ENCODE measurements at places on chromosomes 6 and 20. TPM values are rescaled to one million over a fixed set of nuclear protein-coding genes. Genes with fewer than 3 reads are reported as not detected.

DNA sequence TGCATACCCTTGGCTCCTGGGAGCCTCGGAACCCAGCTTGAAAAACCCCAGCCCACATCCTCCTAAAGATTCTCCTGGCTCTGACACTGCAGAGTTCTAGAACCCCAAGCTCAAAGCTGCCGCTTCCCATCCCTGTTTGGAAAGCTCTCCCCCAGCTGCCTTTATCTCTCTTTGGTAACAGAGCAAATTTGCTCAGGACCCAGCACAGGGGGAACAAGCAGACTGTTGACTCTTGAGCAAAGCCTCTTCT is 38.9 kb downstream of the HNF4A start:
- no peak overlapping the region for H3K4me3 ChIP-seq
- H3K36me3 ChIP-seq = no peaks in the 10 kb centered on the region
- no peak for DNase-seq
- H3K27ac ChIP-seq = peak overlapping the region; percentile 77

Gene EDN3
- 2.3 TPM for total RNA-seq

Gene ACOT13
- total RNA-seq = 22.0 TPM

Gene MEP1A
- 3.6 TPM for total RNA-seq

Gene SYNGAP1
- 74.1 TPM for total RNA-seq

DNA sequence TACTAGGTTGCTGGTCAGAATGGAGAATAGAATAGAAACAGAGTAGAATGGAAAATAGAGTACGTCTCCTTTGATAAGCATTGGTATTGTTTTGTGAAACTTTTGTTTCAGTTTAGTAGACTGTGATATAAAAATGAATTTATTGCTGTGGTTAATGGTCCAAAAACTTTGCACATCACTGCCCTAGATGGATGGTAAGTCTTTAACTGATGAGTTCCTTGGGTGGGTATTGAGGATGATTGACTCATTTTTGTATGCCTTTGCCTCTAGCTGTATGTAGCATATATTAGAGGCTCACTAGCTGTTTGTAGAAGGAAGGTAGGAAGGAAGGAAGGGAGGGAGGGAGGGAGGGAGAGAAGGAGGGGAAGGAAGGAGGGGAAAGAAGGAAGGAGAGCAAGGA is 48.3 kb downstream of the ZDHHC14 start:
- peak overlapping the region; percentile 61 for H3K27ac ChIP-seq
- H3K36me3 ChIP-seq = no peaks in the 10 kb centered on the region
- no peak for DNase-seq
- H3K4me3 ChIP-seq = peak overlapping the region; percentile 54
- H3K4me1 ChIP-seq = peaks cover 44% of the 10 kb centered on the region
- H3K27me3 ChIP-seq = peaks cover 3% of the 10 kb centered on the region

GRCh38 chr20:58097943-58098342 is 130.5 kb downstream of the ANKRD60 start:
- peaks cover 6% of the 10 kb centered on the region for H3K27me3 ChIP-seq
- no peaks in the 10 kb centered on the region for H3K36me3 ChIP-seq

DNA sequence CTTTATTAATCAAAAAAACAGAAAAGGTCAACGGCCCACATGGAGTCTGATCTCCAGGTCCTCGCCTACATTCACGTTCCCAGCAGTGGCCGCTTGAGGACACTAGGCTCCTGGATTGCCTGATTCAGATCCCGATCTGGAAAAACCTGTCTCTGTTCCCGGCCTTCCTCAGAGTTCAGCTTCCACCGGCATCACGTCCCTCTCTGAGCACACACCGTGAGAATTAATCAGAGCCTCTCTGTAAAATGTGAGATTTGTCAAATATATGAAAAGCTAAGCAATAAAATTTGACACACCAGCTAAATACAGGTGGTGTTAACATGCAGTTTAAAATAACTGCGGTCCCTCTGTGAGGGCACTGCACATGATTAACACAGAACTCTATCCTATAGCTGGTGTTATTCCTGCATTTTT is 122.8 kb upstream of the COL21A1 start:
- peaks cover 47% of the 10 kb centered on the region for H3K4me1 ChIP-seq
- no peaks in the 10 kb centered on the region for H3K27me3 ChIP-seq

DNA sequence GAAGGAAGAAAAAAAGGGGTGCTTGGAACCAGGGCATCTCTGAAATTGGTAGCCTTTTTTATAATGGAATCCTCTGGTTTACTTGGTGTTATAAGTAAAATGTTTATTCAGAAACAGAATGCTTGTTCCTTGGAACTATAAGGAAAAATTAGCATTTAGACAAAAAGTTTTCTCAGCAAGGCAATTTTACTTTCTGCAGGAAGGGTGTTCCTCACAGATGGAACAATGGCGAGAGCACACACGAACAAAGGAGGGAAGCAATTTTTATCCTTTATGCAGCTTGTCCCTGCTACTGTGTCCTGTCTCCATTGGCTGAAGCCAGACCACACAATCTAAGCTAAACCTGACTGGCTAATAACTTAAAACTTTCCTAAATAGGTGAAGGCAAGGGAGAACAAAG is 22.7 kb upstream of the FANCE start:
- H3K27ac ChIP-seq = no peak overlapping the region
- no peaks in the 10 kb centered on the region for H3K27me3 ChIP-seq
- H3K36me3 ChIP-seq = peaks cover 7% of the 10 kb centered on the region

Gene SLCO4A1
- 5.3 TPM for total RNA-seq

DNA sequence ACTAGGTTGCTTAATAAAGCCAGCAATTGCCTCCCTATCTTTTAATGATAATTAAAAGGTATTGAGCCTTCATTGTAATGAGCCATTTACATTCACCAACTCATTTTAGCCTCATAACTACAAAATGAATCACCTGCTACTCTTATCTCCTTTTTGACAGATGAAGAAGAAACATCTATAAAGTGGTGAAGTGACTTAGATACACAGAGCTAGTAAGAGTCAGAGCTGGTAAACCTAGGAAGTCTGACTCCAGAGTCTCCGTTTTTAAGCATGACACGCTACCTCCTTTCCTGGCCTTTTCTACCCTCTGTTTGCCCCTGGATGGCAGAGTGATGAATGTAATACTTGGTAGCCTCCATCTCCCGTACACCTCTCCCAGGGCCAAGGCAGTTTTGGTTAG is 93.5 kb downstream of the SPTLC3 start:
- peaks cover 17% of the 10 kb centered on the region for H3K4me1 ChIP-seq
- H3K27me3 ChIP-seq = no peaks in the 10 kb centered on the region
- H3K36me3 ChIP-seq = peaks cover 6% of the 10 kb centered on the region

GRCh38 chr6:133985970-133986369 is 32.9 kb downstream of the TBPL1 start:
- H3K27me3 ChIP-seq = no peaks in the 10 kb centered on the region
- peaks cover 3% of the 10 kb centered on the region for H3K4me1 ChIP-seq
- no peak overlapping the region for H3K27ac ChIP-seq
- peaks cover 8% of the 10 kb centered on the region for H3K36me3 ChIP-seq
- no peak for DNase-seq

DNA sequence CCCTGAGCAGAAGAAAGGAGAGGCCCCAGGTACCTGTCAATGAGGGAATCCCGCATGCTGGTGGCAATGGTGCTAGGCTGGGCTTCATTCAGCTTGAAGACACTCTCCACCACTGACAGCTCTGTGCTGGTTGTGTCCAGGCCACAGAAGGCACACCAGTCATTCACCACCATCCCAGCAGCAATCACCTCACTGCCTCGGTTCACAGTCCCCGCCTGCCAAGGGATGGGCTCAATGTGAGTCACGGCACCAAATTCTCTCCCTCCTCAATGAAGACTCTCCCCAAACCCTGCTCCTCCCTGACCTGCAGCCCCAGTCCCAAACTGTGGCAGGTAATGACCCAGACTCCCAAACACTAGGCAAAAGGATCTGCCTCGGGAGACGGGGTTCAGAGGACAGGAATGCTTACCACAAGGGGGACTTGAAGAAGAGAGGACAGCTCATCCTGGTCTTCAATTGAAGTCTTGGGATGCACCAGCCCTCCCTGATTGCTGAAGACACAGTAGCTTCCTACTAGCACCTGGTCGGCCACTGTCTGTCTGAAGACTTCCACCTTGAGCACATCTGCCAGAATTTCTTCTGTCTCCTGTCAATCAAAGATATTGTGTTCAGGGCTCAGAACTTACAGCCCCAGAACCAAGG is 1.7 kb upstream of the MMP24OS start:
- peak overlapping the region; percentile 97 for H3K27ac ChIP-seq
- H3K4me3 ChIP-seq = peak overlapping the region; percentile 78
- H3K4me1 ChIP-seq = peaks cover 5% of the 10 kb centered on the region

Gene CST7
- not detected for total RNA-seq

Gene JAG1
- 58.4 TPM for total RNA-seq

DNA sequence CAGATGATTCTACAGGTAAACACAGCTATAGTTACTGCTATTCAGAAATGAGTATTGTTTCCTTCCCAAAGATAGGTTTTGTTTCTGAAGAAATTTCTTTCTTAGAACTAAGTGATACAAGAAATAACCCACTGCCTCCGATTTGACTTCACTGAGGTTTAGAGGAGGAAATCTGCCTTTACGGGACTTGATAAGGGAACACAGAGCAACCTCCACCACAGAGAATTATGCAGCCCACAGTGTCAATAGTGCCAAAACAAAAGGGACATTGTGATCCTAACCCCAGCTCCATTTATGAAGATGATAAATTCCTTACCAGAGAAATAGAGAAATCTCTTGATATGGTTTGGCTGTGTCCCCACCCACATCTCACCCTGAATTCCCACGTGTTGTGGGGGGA is 164.6 kb downstream of the ZNF217 start:
- DNase-seq = no peak
- H3K4me1 ChIP-seq = no peaks in the 10 kb centered on the region
- H3K4me3 ChIP-seq = no peak overlapping the region

Gene ARMC12
- total RNA-seq = 1.8 TPM

DNA sequence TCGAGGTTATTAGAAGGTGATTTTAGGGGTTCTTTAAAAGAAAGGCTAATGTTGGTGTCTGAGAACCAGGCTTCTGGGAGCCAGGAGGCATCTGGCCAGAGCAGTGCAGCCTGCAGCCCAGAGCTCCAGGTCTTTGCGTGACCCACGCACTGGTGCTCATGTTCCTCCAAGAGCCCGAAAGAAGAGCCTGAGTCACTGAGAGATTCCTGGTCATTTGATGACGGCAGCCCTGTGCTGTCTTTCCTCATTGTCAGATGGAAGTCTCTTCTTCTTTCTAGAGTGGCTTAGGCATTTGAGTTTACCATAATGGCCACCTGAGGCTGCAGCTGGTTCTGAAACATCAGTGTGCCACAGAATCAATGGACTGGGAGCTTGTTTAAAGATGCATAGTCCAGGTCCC is 46.4 kb downstream of the CD109 start:
- H3K27me3 ChIP-seq = peaks cover 6% of the 10 kb centered on the region
- H3K4me1 ChIP-seq = no peaks in the 10 kb centered on the region
- no peak overlapping the region for H3K27ac ChIP-seq
- DNase-seq = no peak
- no peak overlapping the region for H3K4me3 ChIP-seq

Gene C6orf52
- 3.7 TPM for total RNA-seq

Gene SMLR1
- total RNA-seq = 0.53 TPM

DNA sequence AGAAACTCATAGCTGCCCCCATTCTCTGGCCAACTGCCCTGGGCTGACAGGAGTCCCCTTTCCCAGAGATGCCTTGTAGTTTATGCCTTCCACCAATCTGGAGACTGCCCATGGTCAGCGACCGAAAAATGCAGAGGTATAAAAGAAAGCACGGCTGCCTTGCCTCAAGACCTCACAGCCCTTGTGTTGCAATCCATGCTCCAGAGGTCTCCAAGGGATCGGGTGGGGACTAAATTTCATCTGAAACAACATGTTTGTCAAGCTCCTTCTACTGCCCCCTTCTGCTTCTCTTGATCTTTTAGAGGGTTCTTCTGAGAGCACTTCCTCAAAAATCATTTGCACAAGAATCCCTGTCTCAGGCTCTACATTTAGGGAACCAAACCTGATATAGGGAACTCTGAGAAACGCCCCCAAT is 128.8 kb downstream of the PLCB1 start:
- no peaks in the 10 kb centered on the region for H3K36me3 ChIP-seq
- no peak overlapping the region for H3K4me3 ChIP-seq
- DNase-seq = no peak

DNA sequence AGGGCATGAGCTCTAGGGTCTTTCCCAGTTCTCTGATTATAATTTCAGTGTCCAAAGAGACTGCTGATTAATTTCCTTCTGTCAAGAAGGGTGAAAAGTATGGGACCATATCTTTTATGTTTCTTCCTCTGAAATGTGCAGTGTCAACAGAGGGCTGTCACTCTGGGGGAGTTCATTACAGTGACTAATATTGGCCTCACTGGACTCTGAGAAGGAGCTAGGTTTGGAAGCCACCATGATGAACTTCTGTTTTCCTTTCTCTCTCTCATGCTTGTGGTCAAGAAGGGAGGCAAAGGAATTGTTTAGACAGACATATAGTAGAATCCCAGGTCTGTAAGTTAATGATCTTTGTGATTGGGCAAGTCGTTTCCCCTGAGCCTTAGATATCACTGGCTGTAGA is 41.8 kb upstream of the BMP6 start:
- no peak overlapping the region for H3K27ac ChIP-seq
- H3K4me3 ChIP-seq = no peak overlapping the region
- H3K36me3 ChIP-seq = no peaks in the 10 kb centered on the region
- no peaks in the 10 kb centered on the region for H3K4me1 ChIP-seq
- no peak for DNase-seq

Gene GRM1
- total RNA-seq = 0.43 TPM

- H3K27me3 ChIP-seq = no peaks in the 10 kb centered on the region
- H3K36me3 ChIP-seq = no peaks in the 10 kb centered on the region
- no peak overlapping the region for H3K4me3 ChIP-seq
- no peaks in the 10 kb centered on the region for H3K4me1 ChIP-seq
Measured at GRCh38 chr20:20173254-20173653, 120.9 kb downstream of the CFAP61 start.

DNA sequence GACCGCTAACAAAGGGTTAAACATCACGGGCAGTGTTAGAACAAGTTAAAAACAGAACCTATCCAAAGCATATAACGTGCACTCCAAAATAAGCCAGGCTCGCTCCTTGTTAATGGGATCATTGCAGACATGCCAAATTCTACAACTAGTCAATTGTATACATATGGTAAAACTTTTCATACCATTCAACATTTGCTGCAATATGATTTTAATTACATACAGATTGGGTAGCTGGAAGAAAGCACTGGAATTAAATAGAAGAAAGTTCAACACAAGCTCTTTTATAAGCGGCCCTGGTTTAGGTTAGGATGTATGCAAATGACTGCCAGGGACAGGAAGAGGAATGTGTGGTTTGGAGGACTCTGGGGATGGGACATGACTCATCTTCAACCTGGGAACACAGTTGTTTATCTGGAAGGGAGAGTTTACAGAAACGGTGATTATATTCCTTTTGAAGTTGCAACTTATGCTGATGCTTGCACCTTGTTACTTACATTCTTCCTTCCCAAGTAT is 62.5 kb upstream of the TIAM2 start:
- peaks cover 32% of the 10 kb centered on the region for H3K4me1 ChIP-seq
- no peak for DNase-seq
- H3K27me3 ChIP-seq = no peaks in the 10 kb centered on the region
- H3K27ac ChIP-seq = peak overlapping the region; percentile 24

Gene CRNKL1
- 23.6 TPM for total RNA-seq

Gene C2
- total RNA-seq = 3.6 TPM

GRCh38 chr6:3895312-3895653 is 46.1 kb downstream of the FAM50B start:
- H3K27ac ChIP-seq = no peak overlapping the region
- no peaks in the 10 kb centered on the region for H3K36me3 ChIP-seq
- H3K27me3 ChIP-seq = no peaks in the 10 kb centered on the region
- peaks cover 26% of the 10 kb centered on the region for H3K4me1 ChIP-seq

Gene TRIM15
- 1.4 TPM for total RNA-seq

Gene TGM3
- total RNA-seq = 1.5 TPM

Gene STMND1
- total RNA-seq = 0.43 TPM

GRCh38 chr6:89416796-89417195 is 4.7 kb upstream of the RRAGD start:
- no peak for DNase-seq
- no peak overlapping the region for H3K27ac ChIP-seq
- no peak overlapping the region for H3K4me3 ChIP-seq
- no peaks in the 10 kb centered on the region for H3K36me3 ChIP-seq
- H3K4me1 ChIP-seq = peaks cover 17% of the 10 kb centered on the region
